ENCODE measurements at places on chromosomes 4 and X.

GRCh38 chrX:23434356-23434884 lies 99.8 kb downstream of the PTCHD1 start:
- no peaks in the 10 kb centered on the region for H3K4me1 ChIP-seq
- no peaks in the 10 kb centered on the region for H3K36me3 ChIP-seq
- no peaks in the 10 kb centered on the region for H3K27me3 ChIP-seq
- DNase-seq, result peak; percentile 67
- no peak overlapping the region for H3K4me3 ChIP-seq
- peak overlapping the region; percentile 51 for H3K27ac ChIP-seq

GRCh38 chr4:53902786-53903185 lies 161.6 kb downstream of the CHIC2 start:
- no peaks in the 10 kb centered on the region for H3K27me3 ChIP-seq
- H3K36me3 ChIP-seq, result no peaks in the 10 kb centered on the region
- H3K4me1 ChIP-seq, result peaks cover 8% of the 10 kb centered on the region
- no peak for DNase-seq

DNA sequence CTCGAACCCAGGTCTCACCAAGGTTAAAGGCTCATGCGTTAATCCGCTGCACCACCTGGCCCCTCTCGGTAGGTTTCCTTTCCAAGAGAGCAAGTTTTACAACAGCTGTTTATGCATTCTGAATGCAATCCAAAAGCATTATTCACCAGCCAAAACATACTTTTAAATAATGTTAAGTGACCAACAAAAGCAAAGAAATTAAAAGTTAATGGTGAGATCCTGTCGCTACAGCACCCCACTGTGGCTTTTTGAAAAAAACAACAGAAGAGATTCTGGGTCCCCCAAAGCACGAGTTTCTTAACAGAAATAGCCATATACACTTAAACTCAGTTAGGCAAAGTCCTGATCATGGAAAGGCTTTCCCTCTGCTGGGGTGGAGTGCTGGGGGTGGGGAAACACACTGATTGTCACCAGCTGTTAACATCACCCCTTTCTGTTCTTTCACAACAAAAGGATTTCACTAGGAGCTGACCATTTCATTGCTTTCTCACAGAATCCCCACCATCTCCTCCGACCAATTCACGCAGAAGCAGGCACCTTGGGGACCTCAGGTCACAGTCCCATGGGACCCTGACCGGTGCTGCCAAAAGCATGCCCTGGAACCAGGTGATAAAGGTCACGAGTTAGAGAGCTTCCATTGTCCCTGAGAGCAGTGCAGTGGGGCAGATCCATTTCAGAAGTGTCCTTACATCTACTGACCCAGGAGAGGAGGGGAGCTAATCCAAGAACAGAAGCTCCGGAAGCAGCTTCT lies 51.2 kb downstream of the ZNF827 start:
- H3K4me3 ChIP-seq, result no peak overlapping the region
- peak overlapping the region; percentile 84 for H3K27ac ChIP-seq
- peak; percentile 59 for DNase-seq
- H3K27me3 ChIP-seq, result no peaks in the 10 kb centered on the region
- H3K36me3 ChIP-seq, result no peaks in the 10 kb centered on the region

DNA sequence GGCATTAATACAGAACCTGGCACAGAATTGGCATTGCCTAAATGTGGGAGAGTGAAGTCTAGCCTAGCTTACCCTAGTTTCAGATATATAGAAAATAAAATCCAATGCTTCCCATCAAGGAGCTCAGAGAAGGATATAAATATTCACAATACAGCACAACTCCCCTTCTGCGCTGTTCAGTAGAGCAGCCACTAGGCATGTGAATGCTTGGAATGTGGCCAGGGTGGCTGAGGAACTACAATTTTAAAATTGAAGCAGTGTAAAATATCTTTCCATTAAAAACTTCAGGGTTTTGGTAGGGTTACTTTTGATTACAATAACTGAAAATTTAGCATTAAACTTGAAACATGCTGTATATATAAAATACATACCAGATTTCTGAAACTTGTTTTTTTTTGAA lies 19.5 kb downstream of the ZNF518B start:
- H3K27me3 ChIP-seq, result no peaks in the 10 kb centered on the region
- no peak overlapping the region for H3K27ac ChIP-seq
- H3K4me1 ChIP-seq, result no peaks in the 10 kb centered on the region

- H3K36me3 ChIP-seq, result no peaks in the 10 kb centered on the region
- DNase-seq, result no peak
- no peak overlapping the region for H3K27ac ChIP-seq
- no peaks in the 10 kb centered on the region for H3K4me1 ChIP-seq
Measured at GRCh38 chrX:1323315-1323714, 13.3 kb upstream of the IL3RA start.

- H3K4me1 ChIP-seq, result no peaks in the 10 kb centered on the region
- H3K36me3 ChIP-seq, result no peaks in the 10 kb centered on the region
- no peaks in the 10 kb centered on the region for H3K27me3 ChIP-seq
- H3K4me3 ChIP-seq, result no peak overlapping the region
Measured at GRCh38 chrX:337331-337831, 18.8 kb upstream of the GTPBP6 start.

GRCh38 chrX:17596061-17596460 lies 141.2 kb upstream of the SCML1 start:
- peak overlapping the region; percentile 2 for H3K27ac ChIP-seq
- H3K36me3 ChIP-seq, result no peaks in the 10 kb centered on the region
- no peaks in the 10 kb centered on the region for H3K4me1 ChIP-seq
- DNase-seq, result no peak
- H3K27me3 ChIP-seq, result no peaks in the 10 kb centered on the region

DNA sequence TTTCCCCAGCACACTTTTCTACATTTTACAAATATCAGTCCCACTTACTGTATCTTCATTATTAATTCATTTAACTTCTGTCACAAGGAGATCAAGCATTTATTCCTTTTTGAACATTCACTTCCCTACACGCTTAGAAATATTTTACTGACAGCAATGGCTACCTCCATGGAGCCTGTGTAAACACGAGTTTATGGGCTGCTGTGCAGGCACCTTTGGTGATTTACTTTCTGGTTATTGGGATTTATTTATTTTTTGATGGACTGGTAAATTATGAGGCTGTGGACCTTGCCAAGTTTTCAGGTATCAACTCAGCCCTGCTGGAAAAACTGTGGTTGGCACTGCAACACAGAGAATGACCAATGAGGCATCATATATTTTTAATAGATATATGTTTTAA lies 45.4 kb upstream of the PAQR3 start:
- H3K27ac ChIP-seq, result no peak overlapping the region
- no peaks in the 10 kb centered on the region for H3K36me3 ChIP-seq
- H3K4me3 ChIP-seq, result no peak overlapping the region
- no peak for DNase-seq
- H3K27me3 ChIP-seq, result no peaks in the 10 kb centered on the region

DNA sequence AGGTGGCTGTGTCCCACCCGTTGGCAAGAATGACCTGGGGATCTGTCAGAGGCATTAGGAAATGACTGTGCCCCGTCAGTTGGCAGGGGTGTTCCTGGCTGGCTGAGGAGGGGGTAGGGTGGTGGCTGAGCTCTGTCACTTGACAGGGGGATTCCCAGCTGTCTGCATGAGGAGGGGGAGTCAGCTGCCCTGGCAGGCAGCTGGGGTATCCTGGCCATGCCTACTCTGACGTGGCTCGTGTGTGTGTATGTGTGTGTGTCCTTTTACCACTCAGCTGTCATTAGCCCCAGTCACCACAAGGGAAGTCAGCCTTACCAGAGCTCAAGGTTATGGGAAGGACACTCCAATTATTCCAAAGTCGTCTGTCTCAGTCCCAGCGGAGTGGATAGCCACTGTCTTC lies 93.2 kb downstream of the EFNB1 start:
- no peaks in the 10 kb centered on the region for H3K4me1 ChIP-seq
- no peaks in the 10 kb centered on the region for H3K36me3 ChIP-seq
- H3K4me3 ChIP-seq, result no peak overlapping the region
- no peaks in the 10 kb centered on the region for H3K27me3 ChIP-seq
- DNase-seq, result no peak
- no peak overlapping the region for H3K27ac ChIP-seq

GRCh38 chr4:146285037-146285436 lies 70.7 kb downstream of the REELD1 start:
- no peaks in the 10 kb centered on the region for H3K36me3 ChIP-seq
- no peak overlapping the region for H3K27ac ChIP-seq

DNA sequence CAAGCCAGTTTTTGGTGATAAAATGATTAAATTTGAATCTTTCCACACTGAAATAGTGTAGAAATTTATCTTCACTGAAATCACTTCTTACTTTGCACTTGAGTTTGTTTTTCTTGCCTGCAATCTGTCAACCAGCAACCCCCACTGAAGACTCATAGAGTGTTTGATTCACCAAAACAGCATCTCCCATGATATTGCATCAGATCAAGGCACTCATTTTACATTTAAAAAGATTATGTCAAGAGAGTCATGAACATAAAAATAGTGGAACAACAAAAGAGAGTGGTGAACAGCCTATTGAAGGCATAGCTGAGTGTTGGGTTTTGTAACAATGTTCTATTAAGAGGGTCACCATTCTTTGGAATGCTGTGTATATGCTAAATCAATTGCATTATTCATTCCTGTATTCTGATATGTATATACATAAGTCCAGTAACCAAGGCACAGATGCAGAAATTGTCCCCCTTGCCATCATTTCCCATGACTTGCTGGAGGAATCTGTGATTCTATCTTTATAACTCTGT lies 1934.9 kb downstream of the ARAP2 start:
- no peak overlapping the region for H3K27ac ChIP-seq
- H3K4me3 ChIP-seq, result no peak overlapping the region
- no peaks in the 10 kb centered on the region for H3K27me3 ChIP-seq
- DNase-seq, result no peak
- H3K36me3 ChIP-seq, result no peaks in the 10 kb centered on the region

DNA sequence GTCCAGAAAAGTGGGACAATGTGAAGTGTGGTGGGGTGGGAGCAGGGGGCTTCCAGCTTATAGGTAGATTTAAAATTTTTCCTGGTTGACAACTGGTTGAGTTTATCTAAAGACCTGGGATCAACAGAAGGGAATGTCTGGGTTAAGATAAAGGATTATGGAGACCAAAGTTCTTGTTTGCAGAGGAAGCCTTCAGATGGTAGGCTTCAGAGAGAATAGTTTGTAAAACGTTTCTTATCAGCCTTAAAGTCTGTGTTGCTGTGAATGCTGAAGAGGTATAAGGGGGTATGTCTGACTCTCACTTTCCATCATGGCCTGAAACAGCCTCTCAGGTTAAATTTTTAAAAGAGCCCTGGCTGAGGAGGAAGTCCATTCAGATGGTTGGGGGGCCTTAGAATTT lies 20.5 kb downstream of the MGST2 start:
- no peaks in the 10 kb centered on the region for H3K4me1 ChIP-seq
- H3K36me3 ChIP-seq, result no peaks in the 10 kb centered on the region
- H3K27me3 ChIP-seq, result no peaks in the 10 kb centered on the region
- no peak for DNase-seq
- no peak overlapping the region for H3K4me3 ChIP-seq
- H3K27ac ChIP-seq, result no peak overlapping the region

GRCh38 chr4:7744142-7744804 lies 195.4 kb downstream of the AFAP1 start:
- H3K27ac ChIP-seq, result no peak overlapping the region
- H3K36me3 ChIP-seq, result no peaks in the 10 kb centered on the region
- no peaks in the 10 kb centered on the region for H3K4me1 ChIP-seq
- H3K27me3 ChIP-seq, result no peaks in the 10 kb centered on the region

GRCh38 chr4:143402776-143403552 lies 66.3 kb downstream of the GAB1 start:
- H3K4me1 ChIP-seq, result peaks cover 15% of the 10 kb centered on the region
- DNase-seq, result no peak
- H3K27me3 ChIP-seq, result no peaks in the 10 kb centered on the region
- H3K27ac ChIP-seq, result peak overlapping the region; percentile 93

GRCh38 chr4:173556398-173557131 lies 26.5 kb upstream of the HAND2 start:
- no peaks in the 10 kb centered on the region for H3K36me3 ChIP-seq
- H3K4me1 ChIP-seq, result no peaks in the 10 kb centered on the region
- no peak for DNase-seq
- H3K27ac ChIP-seq, result no peak overlapping the region
- no peaks in the 10 kb centered on the region for H3K27me3 ChIP-seq

DNA sequence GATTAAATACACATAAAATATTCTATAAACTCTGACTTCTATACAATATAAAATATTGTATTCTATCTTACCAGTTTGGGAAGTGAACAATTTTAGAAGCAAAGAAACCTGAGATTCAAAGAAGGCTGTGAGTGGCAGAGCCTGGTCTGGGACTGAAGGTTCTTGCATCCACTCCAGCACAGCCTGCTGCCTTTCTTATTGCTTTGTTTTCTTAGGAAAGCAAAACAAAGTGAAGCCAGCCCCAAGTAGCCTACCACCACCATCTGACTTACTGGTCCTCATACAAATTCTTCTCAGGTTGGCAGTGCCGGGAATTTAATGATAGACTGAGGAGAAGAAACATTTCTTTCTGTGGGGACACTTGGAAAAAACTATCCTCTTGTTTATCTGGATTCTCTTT lies 129.7 kb upstream of the SMAD1 start:
- no peaks in the 10 kb centered on the region for H3K4me1 ChIP-seq
- no peak overlapping the region for H3K4me3 ChIP-seq
- no peaks in the 10 kb centered on the region for H3K27me3 ChIP-seq
- H3K27ac ChIP-seq, result no peak overlapping the region
- H3K36me3 ChIP-seq, result no peaks in the 10 kb centered on the region

DNA sequence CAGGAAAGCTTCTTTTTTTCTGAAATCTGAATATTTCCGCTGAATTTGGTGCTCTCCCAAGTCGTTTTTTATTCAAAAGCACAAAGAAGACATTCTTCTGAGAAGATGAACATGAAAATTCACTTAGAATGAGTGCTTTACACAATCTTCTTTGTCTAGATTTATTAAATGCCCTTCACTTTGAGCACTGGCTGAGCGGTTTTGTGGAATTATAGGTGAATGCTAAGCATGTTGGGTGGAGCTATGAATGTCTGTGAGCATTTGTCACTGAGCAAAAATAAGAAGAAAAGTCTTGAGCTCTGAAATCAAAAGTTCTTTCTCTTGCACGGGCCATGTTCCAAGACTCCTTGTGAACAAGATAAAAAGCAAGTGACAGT lies 13.1 kb downstream of the GASK1B start:
- H3K4me3 ChIP-seq, result no peak overlapping the region
- peak overlapping the region; percentile 90 for H3K27ac ChIP-seq
- no peaks in the 10 kb centered on the region for H3K36me3 ChIP-seq
- DNase-seq, result no peak
- H3K4me1 ChIP-seq, result peaks cover 15% of the 10 kb centered on the region

DNA sequence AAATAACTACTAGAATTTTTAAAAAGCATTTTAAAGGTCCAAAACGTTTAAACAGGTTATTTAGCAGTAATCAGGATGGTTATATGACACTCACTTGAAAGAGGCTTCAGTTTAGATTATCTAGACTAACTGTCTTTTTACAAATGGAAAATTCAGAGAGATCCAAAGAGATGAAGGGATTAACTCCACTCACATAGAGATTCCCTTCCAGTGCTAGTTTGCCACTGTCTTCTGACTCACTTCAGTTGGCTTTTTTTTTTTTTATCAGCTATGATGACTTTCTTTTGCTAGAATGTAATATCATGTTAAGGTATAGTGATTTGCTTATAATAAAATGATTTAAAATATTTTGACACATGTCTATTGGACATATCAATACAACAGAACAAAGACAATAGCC lies 43.8 kb downstream of the GALNT7 start:
- peaks cover 5% of the 10 kb centered on the region for H3K4me1 ChIP-seq
- H3K27ac ChIP-seq, result no peak overlapping the region
- no peaks in the 10 kb centered on the region for H3K36me3 ChIP-seq
- no peak for DNase-seq
- H3K4me3 ChIP-seq, result no peak overlapping the region
